Aorta (tissue), 5 donors: ENCODE measurements at places on chromosomes 12 and 14. TPM values are rescaled to one million over a fixed set of nuclear protein-coding genes. Genes with fewer than 3 reads are reported as not detected.

Gene BDKRB2
- 5.2 TPM for total RNA-seq

Gene C12orf50
- total RNA-seq, result 0.32 TPM

Gene DACT1
- 33.6 TPM for total RNA-seq

Gene SIRT4
- 0.39 TPM for total RNA-seq

Gene CCDC60
- not detected for total RNA-seq

Gene CACNA1C
- total RNA-seq, result 70.4 TPM

Gene PIWIL1
- total RNA-seq, result not detected

Gene LRIG3
- total RNA-seq, result 23.3 TPM

Gene FOXM1
- total RNA-seq, result 0.84 TPM

Gene TRHDE
- total RNA-seq, result 1.8 TPM

Gene SDR9C7
- not detected for total RNA-seq

Gene KRT1
- total RNA-seq, result 0.51 TPM

Gene WDHD1
- 2.0 TPM for total RNA-seq

Gene CPM
- 20.7 TPM for total RNA-seq

GRCh38 chr14:97120204-97120603 is 323.0 kb downstream of the VRK1 start:
- DNase-seq, result no peak

DNA sequence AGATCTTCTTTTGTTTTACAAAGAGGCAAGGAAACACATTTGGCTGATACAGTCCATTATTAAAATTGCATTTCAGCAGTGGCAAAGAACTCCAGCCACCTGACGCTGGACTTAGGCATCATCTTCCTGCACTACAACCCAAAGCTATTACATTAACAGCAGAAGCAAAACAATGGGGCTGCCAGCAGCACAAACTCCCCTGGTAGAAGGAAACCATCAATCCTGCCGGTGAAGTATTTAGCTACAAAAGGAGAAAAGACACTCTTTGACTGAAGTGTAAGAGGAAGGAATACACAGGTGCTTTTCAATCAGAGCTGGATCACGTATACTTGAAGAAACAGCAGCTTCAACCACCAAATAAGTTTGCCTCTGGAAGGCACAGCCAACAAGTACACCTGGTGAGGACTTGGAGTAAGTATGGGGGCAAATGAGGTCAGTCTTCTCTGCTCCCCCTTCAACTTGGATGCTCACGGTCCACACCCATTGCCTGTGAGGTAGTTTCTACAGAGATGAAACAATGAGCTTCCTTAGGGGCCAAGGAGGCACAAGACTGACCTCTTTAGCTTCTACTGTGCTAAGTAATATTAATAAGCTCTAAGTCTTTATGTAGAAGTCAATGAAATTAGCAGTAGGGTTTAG is 125.9 kb upstream of the FOXN3 start:
- DNase-seq, result no peak

GRCh38 chr12:122569288-122569687 is 42.2 kb downstream of the KNTC1 start:
- DNase-seq, result no peak

DNA sequence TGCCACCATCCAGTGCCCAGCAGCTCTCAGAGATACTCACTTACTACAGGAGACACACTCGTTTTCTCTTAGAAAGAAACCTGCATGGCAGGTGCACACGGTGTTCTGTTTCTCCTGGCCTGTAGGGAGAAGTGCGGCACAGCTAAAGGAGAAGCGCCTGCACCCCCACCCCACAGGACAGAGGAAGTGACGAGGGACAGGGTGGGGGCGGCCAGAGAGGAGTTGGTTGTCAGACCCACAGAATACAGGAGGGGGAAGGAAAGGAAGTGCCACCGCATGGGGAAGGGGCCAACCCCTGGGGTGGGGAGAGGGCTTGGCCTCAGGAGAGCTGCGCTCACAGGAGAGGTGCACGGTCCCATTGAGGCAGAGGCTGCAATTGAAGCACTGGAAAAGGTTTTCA is 8.8 kb downstream of the TNFRSF1A start:
- no peak for DNase-seq

GRCh38 chr12:108295641-108296040 is 43.5 kb downstream of the CMKLR1 start:
- DNase-seq, result peak; percentile 46

- DNase-seq, result no peak
Measured at GRCh38 chr12:53825246-53826081, 73.7 kb upstream of the CISTR start.

GRCh38 chr14:90609376-90609775 is 206.9 kb downstream of the TTC7B start:
- DNase-seq, result no peak

- DNase-seq, result no peak
Measured at GRCh38 chr14:28426960-28427359, 339.6 kb upstream of the FOXG1 start.

DNA sequence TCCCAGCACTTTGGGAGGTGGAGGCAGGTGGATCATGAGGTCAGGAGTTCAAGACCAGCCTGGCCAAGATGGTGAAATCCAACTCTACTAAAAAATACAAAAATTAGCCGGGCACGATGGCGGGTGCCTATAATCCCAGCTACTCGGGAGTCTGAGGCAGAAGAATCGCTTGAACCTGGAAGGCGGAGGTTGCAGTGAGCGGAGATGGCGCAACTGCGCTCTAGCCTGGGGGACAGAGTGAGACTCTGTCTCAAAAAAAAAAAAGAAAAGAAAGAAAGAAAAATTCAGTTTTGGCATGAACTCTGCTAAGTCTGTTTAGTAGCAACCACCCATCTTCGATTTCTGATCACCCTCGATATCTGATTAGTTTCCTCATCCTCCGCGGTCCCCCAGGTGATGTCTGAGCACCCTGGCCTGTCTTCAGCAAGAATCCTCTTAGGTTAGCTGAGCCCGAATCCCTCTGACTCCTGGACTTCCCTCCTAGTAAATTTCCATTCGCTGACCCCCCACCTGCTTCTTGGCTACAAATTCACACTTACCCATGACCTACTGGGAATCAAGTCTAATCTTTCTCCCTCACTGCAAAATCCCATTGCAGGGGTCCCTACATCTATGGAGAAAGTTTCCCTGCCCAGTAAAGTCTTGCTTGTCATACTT is 879 bp upstream of the HSPB8 start:
- DNase-seq, result no peak

DNA sequence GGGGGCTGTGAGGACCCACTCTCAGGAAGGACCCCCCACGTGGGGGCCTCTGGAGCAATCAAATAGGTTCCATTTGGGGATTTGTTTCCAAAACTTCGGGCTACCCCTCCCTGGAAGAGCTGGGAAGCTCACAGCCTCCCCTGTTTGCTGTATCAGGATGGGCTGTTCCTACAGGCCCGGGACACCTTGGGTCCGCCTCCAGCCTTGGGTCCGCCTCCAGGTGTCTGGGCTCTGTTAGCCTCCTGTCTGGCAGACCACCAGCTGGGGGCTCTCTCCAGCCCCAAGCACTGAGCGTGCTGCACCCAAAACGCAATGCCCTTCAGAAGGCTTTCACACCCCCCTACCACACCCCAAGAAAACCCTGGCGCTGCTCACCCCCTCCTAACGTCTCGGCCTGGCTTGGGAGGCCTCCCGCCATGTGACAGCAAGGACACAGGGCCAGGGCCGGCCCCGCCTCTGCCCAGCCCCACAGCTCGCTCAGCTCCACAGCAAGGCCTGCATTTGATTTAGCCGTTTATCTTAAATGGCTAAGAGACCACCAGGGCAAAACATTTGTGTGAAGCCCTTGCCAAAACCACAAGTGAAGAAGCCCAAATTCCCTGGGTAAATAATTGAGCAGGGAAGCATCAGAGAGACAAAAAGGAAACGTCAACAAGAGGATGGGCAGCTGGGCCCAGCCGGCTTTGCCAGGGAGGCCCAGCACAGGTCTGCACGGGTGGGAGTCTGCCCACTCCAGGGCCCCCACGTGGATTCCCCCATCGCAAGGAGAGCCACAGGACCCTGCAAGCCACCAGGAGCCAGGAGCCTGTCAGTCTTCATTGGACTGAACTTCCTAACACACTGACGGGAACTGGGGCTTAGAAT is 39.9 kb downstream of the BCL11B start:
- peak; percentile 66 for DNase-seq

DNA sequence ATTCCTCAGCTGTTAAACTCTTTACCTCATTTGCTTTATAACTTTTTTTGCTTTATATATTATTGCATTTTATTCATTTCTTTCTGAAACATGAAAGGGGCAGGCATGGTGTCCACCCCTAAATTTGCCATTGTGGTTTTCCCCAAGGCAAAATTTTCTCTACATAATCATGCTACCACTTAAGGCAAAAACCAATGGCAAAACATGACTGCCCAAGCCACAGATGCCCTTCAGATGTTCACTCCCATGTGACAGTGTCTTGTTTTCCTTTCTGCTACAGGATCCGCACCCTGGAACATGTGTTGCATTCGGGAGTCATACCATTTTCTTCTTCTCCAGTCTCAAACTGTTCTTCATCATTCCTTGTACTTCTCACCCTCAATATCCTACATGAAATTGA is 28.3 kb downstream of the TTC5 start:
- DNase-seq, result no peak

DNA sequence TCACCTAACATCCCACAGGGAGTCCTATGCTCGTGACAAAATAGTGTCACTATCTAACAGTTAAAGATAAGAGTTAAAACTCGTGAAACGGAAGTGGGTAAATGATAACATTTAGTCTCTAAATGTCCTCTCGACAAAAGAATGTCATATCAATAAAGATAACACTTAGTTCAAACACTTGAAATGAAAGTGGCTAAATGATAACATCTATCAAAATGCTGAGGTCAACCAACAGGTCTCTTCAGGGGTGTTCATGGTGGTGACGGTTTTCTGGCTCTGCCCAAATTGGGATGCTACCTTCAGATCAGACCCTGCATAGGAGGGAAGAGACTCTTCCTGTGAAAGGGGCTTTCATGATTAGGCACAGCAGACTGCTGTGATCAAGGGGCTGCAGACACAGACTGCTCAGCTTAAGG is 22.1 kb downstream of the IL26 start:
- no peak for DNase-seq

DNA sequence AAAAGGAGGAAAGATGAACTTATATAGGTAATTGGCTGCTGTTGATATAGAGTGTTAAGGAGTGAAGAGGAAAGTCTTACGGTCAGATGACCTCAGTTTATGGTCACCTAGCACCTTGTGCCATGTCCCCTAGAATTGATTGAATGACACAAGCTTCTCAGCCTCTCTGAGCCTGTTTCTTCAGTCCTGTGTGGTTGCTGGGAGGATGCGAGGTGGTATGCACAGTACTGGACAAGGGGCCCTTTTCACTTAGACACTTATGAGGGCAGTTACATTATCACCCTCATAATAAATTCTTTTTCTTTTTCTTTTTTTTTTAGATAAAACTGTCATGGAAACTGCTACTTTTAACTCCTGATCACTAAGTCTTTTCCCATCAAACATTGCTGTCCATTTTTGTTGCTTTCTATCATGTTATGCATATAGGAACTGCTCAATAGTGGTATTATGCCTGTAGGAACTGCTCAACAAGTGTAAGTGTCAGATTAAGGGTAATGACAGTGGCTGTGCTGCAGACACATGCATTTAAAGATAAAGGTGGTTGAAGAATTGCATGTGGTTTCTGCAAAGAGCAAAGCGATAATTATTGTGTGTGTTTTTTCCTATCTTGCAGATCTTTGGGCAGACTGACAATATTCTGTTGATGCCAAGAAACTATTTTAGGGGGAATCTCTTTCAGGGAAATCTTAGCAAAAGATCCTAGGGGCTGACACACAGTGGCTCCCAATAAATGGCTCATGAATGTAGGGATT is 11.6 kb downstream of the ANO6 start:
- DNase-seq, result no peak

- no peak for DNase-seq
Measured at GRCh38 chr14:78403278-78403815, 233.2 kb downstream of the NRXN3 start.

DNA sequence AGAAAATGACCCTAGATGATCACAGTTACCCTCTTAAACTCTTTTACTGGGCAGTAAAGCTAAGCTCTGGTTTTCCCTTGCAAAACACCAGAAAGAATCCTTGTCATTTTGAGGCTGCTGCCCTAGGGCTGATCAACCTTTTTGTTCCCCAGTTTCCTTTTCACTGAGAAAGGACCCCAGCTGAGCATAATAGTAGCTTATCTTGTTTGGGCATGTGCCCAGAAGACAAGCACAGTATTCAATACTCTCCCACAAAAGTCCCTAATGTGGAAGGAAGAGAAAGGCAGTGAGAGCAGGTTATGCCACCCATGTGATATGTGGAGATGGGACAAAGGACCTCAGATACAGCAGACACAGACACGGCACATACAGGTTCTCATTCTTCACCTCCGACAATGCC is 332.6 kb upstream of the TMPO start:
- DNase-seq, result no peak

DNA sequence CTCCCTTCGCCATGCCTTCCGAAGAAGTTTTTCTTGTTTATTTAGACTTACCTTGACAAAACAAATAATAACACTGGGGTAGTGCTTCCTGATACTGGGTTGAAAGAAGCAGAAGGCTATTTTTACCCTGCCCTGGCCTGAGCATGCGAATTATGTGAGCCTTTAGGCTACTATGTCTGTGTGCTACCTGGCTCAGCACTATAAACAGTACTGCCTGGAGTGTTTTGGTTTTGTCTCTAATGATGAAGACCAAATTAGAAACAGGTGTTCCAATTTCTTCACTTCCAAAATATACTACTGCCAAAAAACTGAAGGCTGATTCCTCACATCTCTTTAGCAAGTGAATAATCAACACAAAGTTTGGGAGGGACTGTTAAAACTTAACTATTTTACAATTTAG is 7.6 kb upstream of the OVCH1 start:
- no peak for DNase-seq
